Testis (tissue), 5 donors: ENCODE measurements at places on chromosomes 3 and 15.

GRCh38 chr3:8506571-8507061 is 5.0 kb downstream of the LMCD1 start:
- H3K27ac ChIP-seq, result no peak overlapping the region
- H3K27me3 ChIP-seq, result no peaks in the 10 kb centered on the region
- no peaks in the 10 kb centered on the region for H3K36me3 ChIP-seq

- H3K27me3 ChIP-seq, result no peaks in the 10 kb centered on the region
- no peak overlapping the region for H3K27ac ChIP-seq
- no peaks in the 10 kb centered on the region for H3K4me1 ChIP-seq
- DNase-seq, result no peak
- no peaks in the 10 kb centered on the region for H3K36me3 ChIP-seq
Measured at GRCh38 chr3:194971009-194971408, 285.3 kb downstream of the FAM43A start.

GRCh38 chr3:69683082-69683806 is 56.0 kb upstream of the MITF start:
- no peak overlapping the region for H3K4me3 ChIP-seq
- no peaks in the 10 kb centered on the region for H3K36me3 ChIP-seq
- no peaks in the 10 kb centered on the region for H3K27me3 ChIP-seq
- H3K4me1 ChIP-seq, result peaks cover 4% of the 10 kb centered on the region
- no peak overlapping the region for H3K27ac ChIP-seq
- DNase-seq, result no peak

- H3K36me3 ChIP-seq, result no peaks in the 10 kb centered on the region
- no peak overlapping the region for H3K4me3 ChIP-seq
- H3K27ac ChIP-seq, result no peak overlapping the region
- no peaks in the 10 kb centered on the region for H3K27me3 ChIP-seq
- DNase-seq, result no peak
- H3K4me1 ChIP-seq, result no peaks in the 10 kb centered on the region
Measured at GRCh38 chr3:172324611-172325203, 123.5 kb downstream of the GHSR start.

- DNase-seq, result no peak
- no peaks in the 10 kb centered on the region for H3K27me3 ChIP-seq
- H3K4me1 ChIP-seq, result no peaks in the 10 kb centered on the region
- no peak overlapping the region for H3K27ac ChIP-seq
- H3K4me3 ChIP-seq, result no peak overlapping the region
Measured at GRCh38 chr15:60384526-60385126, 13.2 kb downstream of the ANXA2 start.

GRCh38 chr3:70061096-70061495 is 61.6 kb downstream of the SAMMSON start:
- no peaks in the 10 kb centered on the region for H3K36me3 ChIP-seq
- H3K27me3 ChIP-seq, result no peaks in the 10 kb centered on the region
- H3K27ac ChIP-seq, result no peak overlapping the region
- no peak overlapping the region for H3K4me3 ChIP-seq

DNA sequence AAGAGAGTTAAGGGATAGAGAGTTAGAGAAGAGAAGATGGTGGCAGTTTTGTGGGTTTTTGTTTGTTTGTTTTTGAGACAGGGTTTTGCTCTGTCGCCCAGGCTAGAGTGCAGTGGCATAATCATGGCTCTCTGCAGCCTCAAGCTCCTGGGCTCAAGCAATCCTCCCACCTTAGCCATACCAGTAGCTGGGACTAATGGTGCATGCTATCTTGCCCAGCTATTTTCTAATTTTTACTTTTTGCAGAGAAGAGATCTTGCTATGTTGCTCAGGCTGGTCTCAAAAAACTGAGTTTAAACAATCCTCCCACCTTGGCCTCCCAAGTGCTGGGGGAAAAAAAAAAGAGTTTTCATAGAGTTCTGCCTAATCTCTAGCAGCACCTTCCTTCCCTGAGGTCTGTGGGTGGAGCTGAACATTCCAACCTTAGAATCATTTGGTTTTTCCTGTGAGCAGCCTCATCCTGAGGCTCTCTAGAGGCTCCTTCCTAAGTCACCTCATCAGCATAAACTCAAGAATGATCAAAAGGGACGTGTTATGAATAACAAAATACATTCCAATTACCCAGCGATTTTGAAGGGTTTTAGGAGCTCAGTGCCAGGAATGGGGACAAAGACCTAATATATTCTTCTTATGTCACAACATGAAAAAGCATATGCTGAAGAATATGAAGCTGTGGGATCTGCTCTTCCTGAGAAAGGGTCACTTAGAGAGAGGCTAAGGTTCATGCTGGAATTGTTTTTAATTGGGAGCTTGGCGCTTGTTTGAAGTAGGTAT is 180.6 kb downstream of the LSAMP start:
- no peak overlapping the region for H3K4me3 ChIP-seq
- DNase-seq, result no peak
- H3K27ac ChIP-seq, result no peak overlapping the region
- no peaks in the 10 kb centered on the region for H3K4me1 ChIP-seq
- no peaks in the 10 kb centered on the region for H3K27me3 ChIP-seq

DNA sequence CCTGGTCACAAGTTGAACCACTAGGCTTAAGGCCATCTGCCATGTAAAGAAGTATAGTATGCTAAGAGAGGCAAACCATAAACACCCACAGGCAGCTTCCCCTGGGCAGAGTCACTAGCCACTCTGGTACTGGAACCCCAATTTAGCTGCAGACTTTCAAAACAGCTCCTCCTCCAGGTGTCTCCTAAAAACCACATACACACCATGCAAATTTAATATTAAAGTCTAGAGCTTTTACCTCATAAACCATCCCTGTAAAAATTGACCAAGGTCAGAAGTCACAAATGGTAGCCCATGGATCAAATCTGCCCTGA is 99.1 kb upstream of the STT3B start:
- no peak overlapping the region for H3K4me3 ChIP-seq
- H3K27me3 ChIP-seq, result no peaks in the 10 kb centered on the region
- DNase-seq, result no peak
- H3K27ac ChIP-seq, result no peak overlapping the region
- no peaks in the 10 kb centered on the region for H3K36me3 ChIP-seq

DNA sequence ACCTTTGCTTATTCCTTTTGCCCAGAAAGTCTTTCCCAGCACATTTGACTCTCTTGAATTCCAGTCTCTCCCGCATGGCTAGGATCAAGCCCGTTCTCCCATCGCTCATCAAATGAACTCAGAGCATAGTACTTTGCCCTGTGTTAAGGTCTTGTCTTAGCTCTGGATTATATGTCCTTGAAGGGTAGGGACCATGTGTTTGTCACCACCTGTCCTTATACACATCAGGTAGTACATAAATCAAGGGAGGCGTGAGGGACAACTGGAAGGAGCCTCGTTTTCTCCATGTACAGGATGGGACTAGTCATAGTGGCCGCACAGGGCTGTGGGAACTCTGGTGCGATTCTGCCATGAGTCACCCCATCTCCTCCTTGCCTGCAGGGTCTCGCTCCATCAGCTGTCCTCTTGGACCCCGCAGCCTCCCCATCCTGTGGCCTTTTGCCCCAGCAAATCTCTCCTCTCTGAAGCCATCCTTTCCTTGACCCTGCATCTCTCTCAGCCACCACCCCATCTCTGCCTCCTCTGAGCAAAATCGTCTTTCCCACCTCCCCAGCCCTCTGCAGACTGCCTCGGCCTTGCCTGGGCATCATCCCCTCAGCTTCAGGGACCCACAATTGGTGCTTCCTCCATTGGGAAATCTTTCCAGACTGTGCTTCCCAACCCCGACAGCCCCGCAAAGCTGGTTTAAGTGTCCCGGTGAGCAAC is 33.4 kb upstream of the RAB6B start:
- no peaks in the 10 kb centered on the region for H3K27me3 ChIP-seq
- H3K27ac ChIP-seq, result no peak overlapping the region
- no peak for DNase-seq
- peaks cover 3% of the 10 kb centered on the region for H3K4me1 ChIP-seq

DNA sequence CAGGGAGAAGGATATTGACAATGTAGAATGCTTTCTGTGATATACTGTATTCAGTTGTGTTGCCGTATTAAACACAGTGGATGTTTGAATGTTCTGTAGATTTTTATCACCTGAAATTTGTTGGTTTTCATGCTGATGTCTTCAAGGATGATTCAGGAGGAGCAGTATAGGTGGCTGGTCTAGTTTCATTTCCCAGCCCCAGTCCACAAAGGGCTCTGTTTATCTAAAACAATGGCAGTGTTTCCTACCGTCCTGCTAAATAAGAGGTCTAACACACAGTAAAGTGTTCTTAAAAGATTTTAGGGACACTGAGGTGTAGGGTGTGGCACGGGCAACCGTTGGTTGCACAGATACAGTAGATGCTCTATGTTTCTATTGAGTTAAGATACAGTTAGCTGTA is 26.0 kb downstream of the NEO1 start:
- no peak overlapping the region for H3K27ac ChIP-seq
- no peak overlapping the region for H3K4me3 ChIP-seq
- DNase-seq, result no peak
- no peaks in the 10 kb centered on the region for H3K27me3 ChIP-seq

DNA sequence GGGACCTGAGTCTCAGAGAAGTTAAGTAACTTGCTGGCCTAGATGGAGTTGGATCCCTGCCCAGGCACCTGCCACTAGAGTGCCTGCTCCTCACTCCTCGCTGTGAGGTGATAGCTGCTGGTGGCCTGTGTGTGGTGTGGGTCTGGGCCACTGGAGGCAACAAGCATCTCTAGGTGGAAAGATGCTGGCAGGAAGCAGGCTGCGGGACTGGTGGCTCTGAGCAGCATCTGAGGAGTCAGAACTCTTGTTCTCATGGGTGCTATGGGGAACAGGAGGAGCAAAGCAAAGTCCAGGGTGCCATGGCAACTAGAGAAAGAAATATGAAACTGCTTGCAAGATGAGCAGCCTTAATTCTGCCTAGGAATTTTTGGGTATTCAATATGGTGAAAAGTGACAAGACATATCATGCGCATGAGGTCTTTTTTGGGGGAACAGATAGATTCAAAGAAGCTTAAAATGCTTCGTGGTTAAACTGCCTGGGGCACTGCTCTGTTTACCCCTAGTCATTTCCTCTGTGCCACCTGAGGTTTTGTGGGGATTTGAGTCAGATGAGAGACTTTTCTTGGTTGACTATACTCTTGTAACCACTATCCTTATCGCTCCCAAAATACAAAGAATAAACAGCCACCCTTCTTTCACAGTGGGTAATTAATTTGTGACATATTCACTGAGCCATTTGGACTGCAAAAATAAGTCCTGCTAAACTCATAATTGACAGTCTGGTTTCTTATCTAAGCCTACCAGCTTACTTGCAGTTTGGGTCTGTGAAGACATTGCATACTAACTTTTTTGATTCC is 50.3 kb downstream of the MED12L start:
- H3K27me3 ChIP-seq, result no peaks in the 10 kb centered on the region
- H3K4me1 ChIP-seq, result no peaks in the 10 kb centered on the region
- no peaks in the 10 kb centered on the region for H3K36me3 ChIP-seq
- DNase-seq, result no peak
- no peak overlapping the region for H3K27ac ChIP-seq

- H3K27me3 ChIP-seq, result no peaks in the 10 kb centered on the region
- peaks cover 12% of the 10 kb centered on the region for H3K4me1 ChIP-seq
- no peak for DNase-seq
- no peak overlapping the region for H3K27ac ChIP-seq
Measured at GRCh38 chr3:27322634-27323033, 46.5 kb downstream of the NEK10 start.

- H3K27ac ChIP-seq, result no peak overlapping the region
- H3K4me3 ChIP-seq, result no peak overlapping the region
- H3K4me1 ChIP-seq, result no peaks in the 10 kb centered on the region
Measured at GRCh38 chr3:65605876-65606432, 432.8 kb downstream of the MAGI1 start.

- H3K27me3 ChIP-seq, result no peaks in the 10 kb centered on the region
- DNase-seq, result no peak
- no peaks in the 10 kb centered on the region for H3K4me1 ChIP-seq
- no peak overlapping the region for H3K4me3 ChIP-seq
- H3K27ac ChIP-seq, result no peak overlapping the region
- no peaks in the 10 kb centered on the region for H3K36me3 ChIP-seq
Measured at GRCh38 chr3:177062052-177062732, 135.1 kb downstream of the TBL1XR1 start.

DNA sequence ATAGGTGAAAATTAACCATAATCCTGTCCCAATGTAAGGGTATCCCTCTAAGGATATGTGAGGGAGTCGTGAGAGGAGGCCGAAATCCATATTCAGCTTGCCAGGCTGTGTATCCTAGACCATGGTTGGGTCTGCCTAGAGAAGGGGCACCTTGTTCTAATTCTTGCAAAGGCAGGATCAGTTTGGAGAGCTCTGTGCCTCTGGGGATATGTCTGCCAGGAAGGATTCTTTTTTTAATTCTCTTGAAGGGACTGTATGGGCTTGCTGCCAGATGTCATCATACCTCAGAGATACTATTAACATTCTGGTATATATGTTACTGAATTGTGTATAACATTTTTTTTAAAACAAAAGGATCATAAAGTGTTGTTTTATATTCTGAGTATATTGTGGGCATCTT is 2.4 kb downstream of the ATP1B3 start:
- no peak overlapping the region for H3K4me3 ChIP-seq
- H3K4me1 ChIP-seq, result peaks cover 10% of the 10 kb centered on the region
- DNase-seq, result no peak
- H3K27ac ChIP-seq, result no peak overlapping the region
- H3K27me3 ChIP-seq, result no peaks in the 10 kb centered on the region

GRCh38 chr3:192857260-192857661 is 60.4 kb downstream of the MB21D2 start:
- H3K36me3 ChIP-seq, result no peaks in the 10 kb centered on the region
- no peak overlapping the region for H3K27ac ChIP-seq
- H3K4me1 ChIP-seq, result peaks cover 1% of the 10 kb centered on the region
- peak; percentile 28 for DNase-seq

DNA sequence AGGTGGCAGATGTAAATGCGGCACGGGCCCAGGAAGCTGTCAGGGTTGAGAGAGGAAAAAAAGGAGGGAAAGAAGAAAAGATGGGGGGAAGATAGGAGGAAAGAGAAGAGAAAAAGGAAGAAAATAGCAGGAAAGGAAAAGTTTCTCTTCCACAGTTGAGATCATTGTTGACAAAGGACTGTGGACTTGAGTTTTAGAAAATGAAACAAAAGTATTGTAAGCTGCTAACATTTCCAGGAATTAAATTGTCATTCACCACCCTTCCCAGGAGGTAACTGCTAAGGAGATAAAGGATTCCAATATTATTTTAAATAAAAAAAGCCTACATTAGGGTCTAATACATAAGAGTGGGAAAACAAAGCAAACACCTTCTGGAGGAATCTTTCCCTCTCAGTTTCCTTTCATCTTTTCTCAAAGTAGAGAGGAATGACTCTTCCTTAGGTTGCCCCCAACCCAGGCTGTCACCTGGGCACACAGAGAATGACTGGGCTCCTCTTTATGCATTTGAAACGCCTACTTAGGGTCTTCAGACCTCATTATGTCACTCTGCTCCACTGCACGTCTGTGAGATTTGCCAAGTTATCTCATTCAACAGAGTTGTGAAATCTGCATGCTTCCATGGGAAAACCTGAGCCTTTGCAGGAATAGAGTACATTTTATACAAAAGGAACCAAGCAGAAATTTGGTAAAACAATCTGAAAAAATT is 194.0 kb downstream of the TNIK start:
- DNase-seq, result no peak
- peaks cover 13% of the 10 kb centered on the region for H3K4me1 ChIP-seq
- no peak overlapping the region for H3K27ac ChIP-seq
- H3K36me3 ChIP-seq, result no peaks in the 10 kb centered on the region
- H3K27me3 ChIP-seq, result no peaks in the 10 kb centered on the region
